ENCODE measurements at places on chromosomes 5 and 9. TPM values are rescaled to one million over a fixed set of nuclear protein-coding genes. Genes with fewer than 3 reads are reported as not detected.

Gene CNTNAP3B
- total RNA-seq: 13.3 TPM

Gene TLX3
- not detected for total RNA-seq

Gene KCTD16
- 8.4 TPM for total RNA-seq

Gene CDC20B
- 0.07 TPM for total RNA-seq

Gene ST8SIA4
- total RNA-seq: 0.30 TPM

Gene ADAMTS13
- total RNA-seq: 6.1 TPM

Gene PCSK5
- total RNA-seq: 9.9 TPM

Gene PGM5
- total RNA-seq: 33.3 TPM

Gene PITX1
- 3.5 TPM for total RNA-seq

Gene KLHL3
- total RNA-seq: 3.6 TPM

Gene OSMR
- total RNA-seq: 241 TPM

Gene CDX1
- 0.91 TPM for total RNA-seq

Gene GHR
- 6.2 TPM for total RNA-seq

Gene EPB41L4A
- total RNA-seq: 7.3 TPM

Gene DBH
- not detected for total RNA-seq

Gene PCDHGA11
- 20.6 TPM for total RNA-seq

Gene ZNF366
- 0.07 TPM for total RNA-seq

Gene ANGPTL2
- total RNA-seq: 104 TPM

Gene CEL
- total RNA-seq: 0.20 TPM

Gene CRHBP
- 0.33 TPM for total RNA-seq

Gene S100Z
- not detected for total RNA-seq

Gene TOR4A
- total RNA-seq: 19.7 TPM

Gene INSYN2B
- 2.1 TPM for total RNA-seq

Gene TLN1
- 616 TPM for total RNA-seq

Gene PSIP1
- total RNA-seq: 24.8 TPM

Gene CXCL14
- 0.26 TPM for total RNA-seq

Gene TMC1
- 0.59 TPM for total RNA-seq

Gene GRM6
- total RNA-seq: not detected

Gene CATSPER3
- 0.10 TPM for total RNA-seq

Gene ACTBL2
- total RNA-seq: 0.03 TPM

Gene GLRA1
- total RNA-seq: not detected

Gene DMRTA1
- 0.66 TPM for total RNA-seq

Gene PCDHB2
- total RNA-seq: 4.4 TPM

Gene GAS1
- total RNA-seq: 11.6 TPM

Gene SLC6A3
- not detected for total RNA-seq

Gene KCNMB1
- 0.07 TPM for total RNA-seq

Gene SGCD
- 2.5 TPM for total RNA-seq

Gene PCDHB14
- 2.1 TPM for total RNA-seq

Gene PDZD2
- 0.46 TPM for total RNA-seq

Gene RXRA
- total RNA-seq: 27.6 TPM

Gene ZNF608
- 10.1 TPM for total RNA-seq

Gene HACD4
- total RNA-seq: 2.0 TPM

Gene GFM2
- total RNA-seq: 39.4 TPM

Gene TAF11L5
- total RNA-seq: not detected

Gene WDR31
- 5.0 TPM for total RNA-seq

Gene PTGES2
- 75.7 TPM for total RNA-seq

Gene IQGAP2
- 2.2 TPM for total RNA-seq

Gene TNC
- 364 TPM for total RNA-seq

Gene ACSL6
- 0.17 TPM for total RNA-seq

Gene SLC4A9
- 0.07 TPM for total RNA-seq

Gene PRRX2
- 17.9 TPM for total RNA-seq

Gene XRCC4
- total RNA-seq: 14.1 TPM

Gene ANKRD31
- total RNA-seq: under 0.01 TPM

Gene ELOVL7
- not detected for total RNA-seq
